Cortex of kidney (tissue), 1 donor: ENCODE measurements at places on chromosomes 5 and 9.

- no peak for DNase-seq
Measured at GRCh38 chr5:176542135-176542595, 5.0 kb upstream of the RNF44 start.

DNA sequence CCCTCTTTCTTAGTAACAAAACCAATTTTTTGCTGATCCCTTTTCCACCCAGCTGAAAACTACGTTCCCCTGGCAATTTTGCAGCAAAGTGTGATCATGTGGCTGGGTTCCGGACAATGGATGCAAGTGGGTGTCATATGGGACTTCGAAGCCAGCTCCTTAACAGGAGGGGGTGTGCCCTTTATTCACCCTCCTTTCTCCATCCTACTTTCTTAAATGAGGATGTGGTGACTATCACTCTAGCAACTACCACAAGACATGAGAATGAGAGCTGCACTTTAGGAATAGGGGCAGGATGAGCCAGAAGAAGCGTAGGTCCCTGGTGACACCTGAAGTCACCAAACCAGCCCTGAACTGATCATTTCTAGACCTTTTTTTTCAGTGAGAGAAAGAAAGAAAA is 58.9 kb downstream of the IRF1 start:
- DNase-seq, result no peak

DNA sequence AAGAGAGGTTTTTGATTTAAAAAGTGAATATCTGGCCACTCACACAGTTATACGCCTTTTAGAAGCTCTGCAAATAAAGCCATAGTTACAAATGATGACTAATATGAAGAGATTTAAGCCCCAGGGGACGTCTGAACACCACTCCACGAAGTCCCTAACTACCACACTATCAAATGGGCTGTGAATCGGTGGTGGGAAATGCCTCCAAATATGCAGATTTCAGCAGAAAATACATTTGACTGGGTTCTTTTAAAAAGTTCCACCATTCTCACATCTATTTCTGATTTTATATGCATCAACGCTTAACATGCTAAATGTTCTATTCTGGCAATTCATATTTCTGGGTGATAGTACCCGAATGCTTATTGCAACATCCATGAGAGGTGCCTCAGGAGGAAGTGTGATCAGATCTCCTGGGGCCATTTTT is 22.5 kb downstream of the TICAM2 start:
- no peak for DNase-seq

DNA sequence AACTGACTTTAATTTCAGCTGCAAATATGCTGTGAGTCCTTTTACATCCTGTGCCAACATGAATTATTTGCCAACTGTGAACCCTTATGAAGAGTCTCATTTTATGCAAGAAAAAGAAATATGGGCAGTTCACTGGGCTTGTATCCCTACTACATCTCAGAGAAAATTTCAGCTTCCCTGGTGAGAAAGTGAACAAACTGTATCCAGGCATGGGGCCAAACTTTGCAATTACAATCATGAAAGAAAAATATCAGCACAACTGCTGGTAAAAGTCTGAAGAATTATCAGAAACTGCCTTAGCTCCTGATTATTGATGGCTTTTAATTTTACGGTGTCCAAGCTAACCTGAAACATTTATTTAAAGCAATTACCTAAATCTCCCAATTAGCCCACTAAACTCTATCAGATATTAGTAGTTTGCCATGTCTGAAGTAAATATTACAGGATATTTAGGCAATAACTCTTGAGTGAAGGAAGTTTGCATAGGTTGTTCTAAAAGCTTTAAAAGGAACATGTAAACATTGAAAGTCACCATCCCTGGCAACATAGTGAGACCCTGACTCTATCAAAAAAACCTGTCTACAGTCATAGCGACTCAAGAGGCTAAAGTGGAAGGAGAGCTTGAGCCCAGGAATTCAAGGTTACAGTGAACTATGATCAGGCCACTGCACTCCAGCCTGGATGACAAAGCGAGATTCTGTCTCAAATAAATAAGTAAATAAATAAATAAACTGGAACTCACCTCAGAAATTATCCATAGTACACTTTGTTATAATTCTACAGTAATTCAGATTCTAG is 83.9 kb upstream of the HCN1 start:
- no peak for DNase-seq

DNA sequence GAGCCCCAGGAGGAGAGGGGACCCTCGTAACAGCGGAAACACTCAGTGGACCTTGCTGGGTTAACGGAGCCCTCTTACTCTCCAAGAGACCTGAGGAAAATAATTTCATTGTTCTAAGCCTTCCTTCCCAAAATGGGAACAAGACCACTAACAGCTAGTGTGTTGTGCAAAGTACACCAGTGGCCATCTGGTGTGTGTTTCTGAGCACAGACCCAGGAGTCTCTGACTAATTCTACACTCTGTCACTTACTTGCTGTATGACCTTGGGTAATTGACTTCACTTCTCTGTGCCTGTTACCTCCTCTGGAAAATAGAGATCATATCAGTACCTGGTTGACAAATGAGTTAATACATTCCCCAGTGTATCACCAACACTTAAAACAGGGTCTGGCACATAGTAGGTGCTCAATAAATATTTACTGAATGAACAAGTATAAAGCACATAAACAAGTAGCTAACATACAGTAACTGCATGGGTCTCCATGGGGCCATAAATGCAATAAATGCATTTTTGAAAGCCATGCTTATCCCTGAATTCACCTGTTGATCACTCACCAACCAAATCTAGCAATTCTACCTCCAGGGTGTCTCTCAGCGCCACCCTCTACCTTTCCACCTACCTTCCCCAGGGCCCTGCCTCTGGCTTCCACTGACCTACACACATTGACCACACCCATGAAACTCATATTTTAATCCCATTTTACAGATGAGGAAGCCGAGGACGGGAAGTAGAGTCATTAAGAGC is 44.7 kb upstream of the AKNA start:
- no peak for DNase-seq
